ENCODE measurements at places on chromosomes 16 and 17.

GRCh38 chr17:81309140-81309858 is 14.2 kb upstream of the SLC38A10 start:
- DNase-seq, result peak; percentile 54

- no peak for DNase-seq
Observed at GRCh38 chr16:73430138-73430537, 382.2 kb upstream of the ZFHX3 start.

- no peak for DNase-seq
Observed at GRCh38 chr16:11349599-11350276, 4.5 kb downstream of the RMI2 start.

GRCh38 chr17:12114686-12115418 is 94.2 kb downstream of the MAP2K4 start:
- no peak for DNase-seq

DNA sequence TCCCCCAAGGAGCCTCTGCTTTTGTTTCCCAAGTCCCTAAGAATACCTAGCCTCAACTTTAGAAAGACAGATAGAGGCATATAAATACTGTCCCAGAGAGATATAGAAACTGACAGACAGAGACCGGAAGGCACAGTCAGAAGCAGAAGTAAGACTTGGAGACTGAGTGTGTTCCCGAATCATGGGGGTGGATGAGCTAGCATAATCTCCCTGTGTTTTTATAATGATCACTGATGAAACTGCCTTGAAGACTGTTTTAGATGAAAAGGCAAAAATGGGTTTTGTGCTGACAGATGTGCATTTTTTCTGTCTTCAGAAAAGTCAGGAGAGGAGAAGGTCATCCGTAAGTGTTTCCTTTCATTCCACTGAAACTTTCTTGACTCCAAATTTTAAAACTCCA is 8.3 kb upstream of the PSMD3 start:
- DNase-seq, result no peak

- DNase-seq, result no peak
Observed at GRCh38 chr17:4236456-4236855, 27.3 kb downstream of the ANKFY1 start.

GRCh38 chr16:57042157-57043111 is 49.9 kb upstream of the CPNE2 start:
- no peak for DNase-seq

GRCh38 chr17:73309727-73310596 is 1.8 kb downstream of the CDC42EP4 start:
- DNase-seq, result no peak

DNA sequence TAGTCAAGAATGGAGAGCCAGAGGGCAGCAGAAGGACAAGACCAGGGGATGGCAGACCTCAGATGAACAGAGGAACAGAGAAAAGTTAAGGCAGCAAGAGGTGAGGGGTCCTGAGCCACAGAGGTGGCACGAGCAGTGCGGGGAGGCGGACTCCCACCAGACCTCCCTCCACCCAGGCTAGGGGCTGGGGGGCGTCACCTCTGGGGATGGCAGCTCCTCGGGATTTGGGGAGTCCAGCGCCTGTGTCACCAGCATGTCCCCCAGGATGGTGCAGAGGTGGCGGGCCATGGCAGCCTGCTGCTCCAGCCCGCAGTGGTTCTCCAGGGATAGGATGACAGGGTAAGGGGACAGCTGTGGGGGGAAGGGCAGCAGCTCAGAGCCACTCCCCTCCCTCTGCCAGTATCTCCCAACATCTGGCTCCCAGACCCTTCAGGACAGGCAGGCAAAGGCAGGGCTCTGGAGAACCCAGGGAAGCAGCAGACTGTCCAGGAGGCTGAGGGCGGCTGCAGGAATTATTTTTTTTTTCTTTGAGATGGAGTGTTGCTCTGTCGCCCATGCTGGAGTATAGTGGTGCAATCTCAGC is 15.8 kb downstream of the PLCD3 start:
- no peak for DNase-seq

DNA sequence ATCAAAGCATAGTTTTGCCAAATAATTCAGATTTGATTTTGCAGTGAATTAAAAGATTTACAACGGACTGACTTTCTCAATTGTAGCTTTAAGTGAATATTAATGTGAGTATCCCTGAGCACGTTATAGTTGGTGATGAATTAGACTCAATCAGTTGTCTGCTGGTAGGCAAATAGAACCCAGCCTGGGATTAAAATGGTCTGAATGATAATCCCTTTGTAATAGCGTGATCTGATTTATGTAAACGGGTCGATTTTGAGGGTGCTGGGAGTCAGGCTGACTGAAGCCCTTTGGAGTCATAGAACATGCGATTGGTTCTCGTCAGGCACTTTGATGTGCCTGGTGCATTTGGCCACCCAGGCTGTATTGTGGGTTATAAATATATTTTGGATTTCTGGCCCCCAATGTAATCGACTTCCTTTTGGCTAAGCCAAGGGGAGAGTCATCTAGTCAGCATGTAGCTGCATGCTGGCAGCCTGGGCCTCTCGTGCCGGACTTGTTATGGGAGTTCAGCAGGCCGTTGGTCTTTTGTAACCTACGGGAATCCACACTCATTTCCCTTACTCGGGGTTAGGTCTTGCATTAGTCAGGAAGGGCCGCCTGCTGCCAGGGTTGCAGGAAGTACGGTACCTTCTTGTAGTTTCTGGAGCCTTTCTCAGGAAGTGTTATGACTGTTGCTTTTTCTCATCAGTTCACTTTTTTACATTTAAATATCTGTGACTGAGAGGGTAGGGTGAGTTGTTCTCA is 5.4 kb downstream of the PGS1 start:
- DNase-seq, result no peak

GRCh38 chr16:30418350-30419181 is 11.2 kb downstream of the ZNF771 start:
- no peak for DNase-seq

GRCh38 chr17:7029659-7030058 is 6.2 kb upstream of the SLC16A13 start:
- no peak for DNase-seq

DNA sequence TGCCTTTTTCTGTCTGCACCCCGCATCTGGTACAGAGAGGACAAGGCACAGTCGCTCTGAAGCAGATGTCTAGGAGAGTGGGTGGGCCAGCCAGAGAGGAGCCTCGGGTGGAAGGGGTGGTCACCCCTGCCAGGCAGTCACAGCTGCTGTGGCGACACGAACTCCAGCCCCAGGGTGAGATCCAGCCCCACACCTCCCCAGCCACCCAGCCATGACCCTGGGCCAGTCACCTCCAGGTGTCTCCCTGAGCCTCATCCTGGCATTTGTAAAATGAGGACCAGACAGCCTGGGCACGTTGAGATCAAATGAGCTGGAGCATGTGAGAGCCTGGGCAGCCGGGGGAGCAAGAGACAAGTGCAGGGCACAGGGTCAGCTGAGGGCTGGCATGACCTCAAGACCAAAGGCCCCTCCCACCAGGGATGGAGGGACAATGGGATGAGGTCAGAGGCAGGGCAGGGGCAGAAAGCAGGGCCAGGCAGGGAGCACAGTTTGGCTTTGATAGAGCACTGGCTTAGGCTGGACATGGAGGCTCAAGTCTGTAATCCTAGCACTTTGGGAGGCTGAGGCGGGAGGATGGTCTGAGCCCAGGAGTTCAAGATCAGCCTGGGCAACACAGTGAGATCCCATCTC is 7.7 kb downstream of the ADAM11 start:
- no peak for DNase-seq

DNA sequence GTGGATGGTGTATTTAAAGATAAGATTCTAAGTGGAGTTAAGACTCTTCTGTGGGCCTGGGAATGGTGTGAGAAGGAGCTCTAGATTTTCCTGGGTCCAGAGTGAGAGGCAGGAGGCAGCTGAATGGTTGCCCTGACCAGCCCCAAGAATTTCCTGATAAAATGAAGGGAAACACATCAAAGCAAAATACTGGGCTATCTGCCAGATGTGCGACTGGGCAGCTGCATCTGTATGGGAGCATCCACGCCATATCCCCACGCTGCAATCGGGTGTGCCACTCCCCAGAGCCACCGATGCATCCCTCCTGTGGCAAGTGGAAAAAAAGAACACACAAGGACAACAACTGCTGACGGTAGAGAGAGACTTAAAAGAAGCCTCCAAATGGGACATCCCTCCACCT is 84.3 kb upstream of the COX10 start:
- no peak for DNase-seq

DNA sequence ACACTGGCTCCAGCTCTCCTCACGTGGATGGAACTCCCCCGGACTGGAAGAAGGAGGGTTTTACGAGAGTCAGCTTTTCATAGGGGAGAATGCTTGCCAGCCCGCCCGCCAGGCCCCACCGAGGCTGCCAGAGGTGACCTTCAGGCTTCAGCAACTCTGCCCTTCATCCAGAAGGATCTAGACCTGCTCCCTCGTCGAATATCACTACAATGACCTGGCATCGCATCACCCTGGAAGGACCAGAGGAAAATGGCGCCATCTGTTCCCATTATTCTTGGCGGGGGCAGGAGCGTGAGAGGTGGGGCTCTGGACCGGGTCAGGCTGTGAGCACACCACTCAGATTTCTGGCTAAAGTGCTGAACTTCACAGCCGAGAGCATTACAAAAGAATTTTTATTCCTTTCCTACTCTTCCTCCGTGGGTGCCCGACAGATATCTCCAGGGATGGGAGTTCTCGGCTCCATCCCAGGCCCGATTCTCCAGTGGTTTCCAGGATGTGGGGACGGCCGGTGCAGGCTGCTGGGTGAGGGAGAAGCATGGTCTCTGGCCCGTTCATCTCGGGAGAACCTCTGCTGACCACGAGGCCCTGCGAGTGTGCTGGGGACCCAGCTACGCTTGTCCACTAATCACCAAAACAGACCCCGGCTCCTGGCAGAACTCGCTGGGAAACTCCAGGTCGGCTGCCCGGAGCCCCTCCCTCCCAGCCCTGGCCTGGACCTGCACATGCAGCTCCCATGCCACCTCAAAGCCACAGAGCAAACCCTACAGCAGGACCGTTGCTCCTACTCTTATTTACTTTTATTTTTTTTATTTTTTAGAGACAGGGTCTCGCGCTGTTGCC is 36.8 kb upstream of the ZNF469 start:
- DNase-seq, result no peak

DNA sequence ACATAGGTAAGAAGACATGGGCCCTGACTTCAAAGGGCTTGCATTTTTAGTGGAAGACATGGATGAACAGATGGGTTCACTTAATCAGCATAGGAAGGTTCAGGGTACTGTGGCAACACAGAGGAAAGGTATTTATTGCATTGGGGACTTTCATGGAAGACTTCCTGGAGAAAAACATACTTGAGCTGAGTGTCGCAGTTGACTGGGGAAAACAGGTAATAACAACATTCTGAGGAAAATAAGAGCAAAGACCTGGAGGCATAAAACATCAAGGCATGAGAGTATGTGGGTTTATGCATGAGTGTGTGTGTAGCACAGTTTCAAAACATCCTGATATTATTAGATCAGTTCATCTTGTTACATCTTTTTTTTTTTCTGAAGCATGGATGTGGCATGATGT is 82.7 kb downstream of the MAP2K6 start:
- no peak for DNase-seq

GRCh38 chr17:81863123-81863675 is 2.9 kb upstream of the P4HB start:
- DNase-seq, result no peak

DNA sequence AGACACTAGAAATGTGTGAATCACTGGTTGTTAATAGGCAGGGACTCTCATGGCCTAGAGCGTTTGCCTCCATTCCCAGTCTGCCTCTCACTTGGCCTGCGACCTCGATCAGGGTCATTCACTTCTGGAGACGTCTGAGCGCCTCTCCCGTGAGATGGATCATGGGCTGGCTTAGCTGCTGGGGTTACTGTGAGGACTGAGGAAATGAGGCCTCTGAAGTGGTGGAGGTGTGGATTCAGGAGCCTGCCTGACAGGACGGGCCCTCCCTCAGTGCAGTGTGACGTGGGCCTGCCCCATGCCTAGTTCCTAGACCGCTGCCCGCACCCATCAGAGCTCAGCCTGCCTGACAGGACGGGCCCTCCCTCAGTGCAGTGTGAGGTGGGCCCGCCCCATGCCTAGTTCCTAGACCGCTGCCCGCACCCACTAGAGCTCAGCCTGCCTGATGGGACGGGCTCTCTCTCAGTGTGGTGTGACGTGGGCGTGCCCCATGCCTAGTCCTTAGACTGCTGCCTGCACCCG is 61.9 kb downstream of the BANP start:
- no peak for DNase-seq

GRCh38 chr17:4309897-4310296 is 46.1 kb upstream of the ANKFY1 start:
- DNase-seq, result no peak

DNA sequence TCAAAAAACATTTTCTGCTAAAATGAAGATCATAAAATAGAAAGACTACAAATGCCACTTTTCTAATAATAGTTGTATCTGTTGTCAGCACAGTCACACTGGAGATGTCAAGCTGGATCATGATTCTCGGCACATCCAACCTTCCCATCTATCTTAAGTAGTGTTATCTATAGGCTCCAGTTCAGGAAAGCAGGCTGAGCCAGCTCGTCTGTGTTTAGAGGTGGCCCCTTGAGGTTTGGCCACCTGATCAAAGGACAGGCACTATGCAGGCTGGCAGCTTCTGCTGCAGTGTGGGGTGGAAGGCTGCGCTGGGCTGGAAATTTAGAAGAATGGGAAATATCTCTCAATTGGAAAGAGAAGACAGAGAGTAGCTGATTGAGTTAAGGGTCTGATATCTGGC is 32.4 kb downstream of the SMYD4 start:
- DNase-seq, result no peak

- no peak for DNase-seq
Observed at GRCh38 chr17:37651849-37652248, 8.6 kb upstream of the DDX52 start.

DNA sequence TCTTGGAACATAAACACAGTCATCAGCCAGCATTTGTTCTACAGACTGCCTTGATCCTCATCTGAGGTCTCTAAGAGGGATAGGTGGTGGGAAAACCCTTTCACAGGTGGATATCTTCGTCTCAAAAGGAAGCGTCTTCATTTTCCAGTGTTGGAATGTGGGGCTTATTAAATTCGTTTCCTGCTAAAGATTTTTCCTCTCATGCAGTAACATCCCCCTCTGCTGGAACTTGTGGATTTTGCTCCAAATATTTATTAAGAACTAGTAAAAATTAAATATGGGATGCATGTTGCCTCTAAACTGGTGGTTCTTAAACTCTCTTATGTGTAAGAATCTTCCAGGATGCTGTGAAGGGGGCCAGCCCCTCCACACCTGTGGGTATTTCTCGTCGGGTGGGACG is 20.1 kb upstream of the MLYCD start:
- no peak for DNase-seq

GRCh38 chr17:2700491-2701141 is 10.9 kb downstream of the CLUH start:
- DNase-seq, result no peak

GRCh38 chr16:22661161-22661647 is 150.5 kb downstream of the NPIPB5 start:
- DNase-seq, result no peak

DNA sequence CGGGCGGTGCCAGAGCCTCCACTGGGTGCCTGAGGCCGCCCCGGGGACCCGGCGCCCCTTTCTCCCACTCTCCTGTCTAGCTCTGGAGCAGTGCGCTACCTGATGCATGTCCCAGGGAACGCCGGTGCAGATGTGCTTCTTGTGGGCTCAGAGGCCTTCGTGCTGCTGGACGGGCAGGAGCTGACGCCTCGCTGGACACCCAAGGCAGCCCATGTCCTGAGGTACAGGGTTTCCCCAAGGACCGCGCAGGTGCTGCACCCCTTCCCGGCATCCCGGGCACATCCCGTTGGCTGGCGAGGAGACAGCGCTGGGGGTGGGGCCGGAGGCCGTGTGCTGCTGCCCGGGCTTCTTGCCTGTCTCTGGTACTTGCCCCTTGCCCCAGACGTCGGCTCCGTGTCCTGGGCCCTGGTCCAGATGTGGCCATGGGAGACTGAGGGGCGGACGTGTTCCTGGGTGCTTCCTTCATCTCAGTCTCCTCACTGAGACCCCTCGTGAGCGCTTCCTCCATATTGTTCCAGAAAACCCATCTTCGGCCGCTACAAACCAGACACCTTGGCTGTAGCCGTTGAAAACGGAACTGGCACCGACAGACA is 12.5 kb downstream of the RGS11 start:
- DNase-seq, result no peak

Measured in NCI-H774 (cell line).